ENCODE measurements at places on chromosomes 13 and 19.
A peak's percentile ranks its signal among the peaks of the same experiment; 100 is the strongest.

- DNase-seq = no peak
These were observed 33.9 kb upstream of the GRTP1 start for GRCh38 chr13:113397608-113398425.

DNA sequence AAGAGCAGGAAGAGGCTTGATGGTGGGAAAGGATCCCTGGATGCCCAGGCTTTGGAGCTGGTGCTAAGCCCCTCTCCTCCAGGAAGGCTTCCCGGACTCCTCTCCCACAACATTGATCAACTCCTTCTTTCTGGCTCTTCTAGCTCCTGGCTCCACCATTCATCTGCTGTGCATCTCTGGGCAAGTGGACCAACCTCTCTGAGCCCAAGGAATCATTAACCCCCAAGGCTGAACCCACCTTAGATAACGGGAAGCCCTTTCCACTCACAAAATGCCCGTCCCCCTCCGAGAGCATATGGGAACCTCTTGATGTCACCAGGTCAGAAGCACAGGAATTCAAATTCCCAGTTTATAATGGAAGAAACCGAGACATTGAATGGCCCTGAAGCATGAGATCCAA, 5.2 kb downstream of the SIRT6 start:
- no peak for DNase-seq

- peak; percentile 84 for DNase-seq
These were observed 18.1 kb downstream of the DHRS12 start for GRCh38 chr13:51785712-51786424.

DNA sequence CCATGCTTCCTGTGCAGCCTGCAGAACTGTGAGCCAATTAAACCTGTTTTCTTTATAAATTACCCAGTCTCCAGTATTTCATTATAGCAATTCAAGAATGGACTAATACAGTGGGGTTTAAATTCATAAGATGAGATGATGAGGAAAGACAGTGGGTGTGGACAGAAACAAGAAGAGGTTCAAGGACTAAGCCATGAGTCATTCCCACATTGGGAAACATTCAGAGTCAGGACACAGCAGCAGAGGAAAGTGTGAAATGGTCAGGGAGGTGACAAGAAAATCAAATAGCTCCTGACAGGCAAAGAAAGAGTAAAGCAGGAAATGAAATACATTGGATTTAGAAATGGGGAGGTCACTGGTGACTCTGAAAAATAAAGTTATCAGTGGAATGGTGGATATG, 9.1 kb downstream of the ZNF841 start:
- DNase-seq = peak; percentile 7

GRCh38 chr19:6728346-6728745, 7.9 kb upstream of the C3 start:
- DNase-seq = no peak

GRCh38 chr19:30932854-30933253, 416.4 kb downstream of the TSHZ3 start:
- no peak for DNase-seq

GRCh38 chr19:57058871-57059270, 60.9 kb upstream of the USP29 start:
- no peak for DNase-seq

- DNase-seq = peak; percentile 89
These were observed 23.0 kb downstream of the GPC6 start for GRCh38 chr13:93249364-93250306.

Data from EH (cell line).